ENCODE measurements at places on chromosomes 5 and 9.

GRCh38 chr5:148910216-148910615 is 83.8 kb downstream of the ADRB2 start:
- DNase-seq: no peak

DNA sequence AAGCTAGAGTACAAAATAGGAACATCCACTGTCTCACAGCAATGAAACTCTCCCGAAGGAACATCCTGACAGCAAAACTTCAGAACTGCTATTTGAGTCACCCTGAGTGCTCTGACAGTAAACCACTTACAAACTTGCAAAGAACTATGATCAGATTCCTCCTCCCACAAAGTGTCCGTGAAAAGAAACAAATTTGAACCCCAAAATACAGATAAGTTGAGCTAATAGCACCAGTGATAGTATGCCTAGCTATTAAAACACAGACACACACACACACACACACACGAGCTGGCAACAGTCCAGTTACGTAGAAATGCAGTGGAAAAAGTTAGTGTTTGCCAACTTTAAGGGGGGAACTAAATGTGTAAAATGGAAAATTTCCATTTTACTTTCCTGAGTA is 3.1 kb upstream of the GLIS3 start:
- no peak for DNase-seq

DNA sequence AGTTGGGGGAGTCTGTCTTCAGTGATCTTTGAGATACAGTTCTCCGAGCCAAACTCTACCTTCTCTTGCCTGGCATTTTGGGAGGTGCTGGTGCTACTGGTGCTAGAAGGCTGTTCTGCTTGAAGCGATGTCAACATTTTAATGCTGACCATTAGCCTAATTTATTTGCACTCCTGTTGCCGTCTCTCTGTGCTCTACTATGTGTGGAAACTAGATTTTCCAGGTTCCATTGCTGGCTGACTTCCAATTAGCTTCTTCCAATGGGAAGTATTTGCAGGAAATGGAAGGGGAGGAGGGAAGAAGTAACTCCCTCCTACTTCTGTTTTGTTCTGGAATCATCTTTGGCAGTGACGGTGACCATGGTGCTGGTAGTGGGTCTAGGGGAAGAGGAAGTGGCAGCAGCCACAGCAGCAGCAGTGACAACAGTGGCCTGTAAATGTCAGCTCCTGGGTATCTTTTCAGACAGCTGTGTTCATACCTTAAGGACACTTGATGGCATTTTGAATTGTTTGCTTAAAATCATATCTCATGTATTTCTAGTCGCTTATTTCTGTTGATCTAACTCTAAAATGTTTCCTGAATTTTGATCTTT is 7.9 kb downstream of the TXNDC8 start:
- no peak for DNase-seq

DNA sequence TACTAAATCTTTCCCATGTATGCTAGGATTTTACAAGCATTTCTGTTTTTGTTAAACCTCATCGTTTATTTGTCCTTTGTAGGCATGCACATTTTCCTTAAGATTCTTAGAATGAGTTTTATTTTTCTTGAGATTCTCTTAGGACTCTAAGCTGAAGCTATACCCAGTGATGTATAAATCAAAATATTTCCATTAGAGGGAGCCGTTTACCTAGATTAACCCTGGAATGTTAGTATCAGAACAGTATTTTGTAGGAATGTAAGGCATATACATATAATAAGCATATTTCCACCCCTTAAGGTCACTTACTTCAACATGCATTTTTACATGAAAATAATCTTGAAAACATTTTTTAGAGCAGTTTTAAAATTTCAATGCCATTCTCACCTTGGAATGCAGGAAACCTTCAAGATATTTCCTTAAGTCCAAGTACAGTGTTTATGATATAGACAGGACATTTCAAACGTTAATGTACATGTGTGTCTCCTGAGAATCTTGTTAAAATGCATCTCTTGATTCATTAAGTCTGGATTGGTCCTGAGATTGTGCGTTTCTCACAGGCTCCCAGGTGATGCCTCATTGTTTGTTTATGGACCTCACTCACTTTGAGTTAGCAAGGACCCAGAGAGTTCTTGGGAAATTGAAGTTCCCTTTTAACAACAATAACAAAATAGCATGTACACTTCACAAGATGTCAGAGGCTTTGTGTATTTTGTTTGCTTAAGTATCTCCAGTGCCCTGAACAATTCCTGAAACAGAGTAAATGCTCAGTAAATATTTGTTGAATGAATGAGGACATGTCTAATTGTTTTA is 34.9 kb upstream of the FCHO2 start:
- DNase-seq: no peak

DNA sequence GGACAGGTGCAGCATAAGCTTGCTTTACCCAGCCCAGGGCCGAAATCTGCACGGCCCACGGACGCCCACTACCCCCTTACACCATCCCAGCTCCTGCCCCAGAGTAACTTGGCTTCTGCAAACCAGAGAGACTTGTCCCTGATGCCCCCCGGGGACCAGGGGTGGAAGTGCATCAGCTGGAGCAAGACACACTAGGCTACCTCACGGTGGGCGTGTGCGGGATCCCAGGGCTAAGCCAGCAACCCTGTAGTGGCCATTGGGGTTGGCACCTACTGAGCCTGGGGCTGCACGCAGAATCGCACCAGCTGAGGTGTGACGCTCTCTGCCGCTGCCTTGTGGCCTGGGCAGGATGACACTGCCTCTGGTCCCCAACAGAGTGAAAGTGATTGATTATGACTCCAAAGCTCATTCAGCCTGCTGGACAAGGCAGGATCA is 6.1 kb upstream of the ZNF79 start:
- peak; percentile 19 for DNase-seq

DNA sequence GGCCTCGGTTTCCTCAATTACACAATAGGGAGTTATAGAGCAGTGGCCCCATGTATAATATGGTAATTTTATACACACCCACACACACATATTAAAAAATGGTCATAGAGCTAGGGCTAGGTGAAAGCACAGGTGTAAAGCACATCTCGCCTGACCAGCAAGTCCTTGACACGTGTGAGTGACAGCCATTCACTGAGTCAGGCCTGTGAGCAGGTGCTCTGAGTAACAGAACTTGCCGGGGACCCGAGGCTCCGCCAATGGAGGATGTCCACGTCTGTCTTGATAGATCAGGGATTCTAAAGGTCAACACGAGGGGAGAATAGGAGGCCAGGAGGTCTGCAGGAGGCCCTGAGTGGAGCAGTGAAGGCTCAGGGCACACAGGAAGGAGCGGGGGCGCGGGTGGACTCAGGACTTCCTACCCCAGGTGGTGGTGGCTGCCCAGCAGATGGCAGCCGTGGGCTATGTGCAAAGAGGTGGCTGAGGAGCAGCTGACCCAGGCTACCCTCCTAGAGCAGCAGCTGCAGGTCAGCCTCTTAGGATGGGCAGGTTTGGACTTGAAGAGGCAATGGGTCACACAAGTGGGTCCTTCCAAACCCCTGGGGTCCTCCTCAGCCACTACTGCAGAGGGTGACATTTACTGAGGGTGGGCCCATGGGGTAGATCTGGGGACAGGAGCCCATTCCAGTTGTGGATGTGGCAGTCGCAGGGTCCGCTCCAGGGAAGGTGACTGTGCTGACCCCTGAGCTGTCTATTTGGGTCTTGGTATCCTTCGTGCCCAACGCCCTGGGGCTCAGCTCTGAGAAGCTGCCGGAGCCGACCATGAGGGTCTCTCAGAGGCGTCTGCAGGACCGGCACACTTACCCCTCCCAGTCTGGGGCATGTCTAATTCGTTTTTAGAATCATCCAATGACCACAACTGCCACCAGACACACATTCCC is 45.9 kb downstream of the PRRT1B start:
- DNase-seq: peak; percentile 63

DNA sequence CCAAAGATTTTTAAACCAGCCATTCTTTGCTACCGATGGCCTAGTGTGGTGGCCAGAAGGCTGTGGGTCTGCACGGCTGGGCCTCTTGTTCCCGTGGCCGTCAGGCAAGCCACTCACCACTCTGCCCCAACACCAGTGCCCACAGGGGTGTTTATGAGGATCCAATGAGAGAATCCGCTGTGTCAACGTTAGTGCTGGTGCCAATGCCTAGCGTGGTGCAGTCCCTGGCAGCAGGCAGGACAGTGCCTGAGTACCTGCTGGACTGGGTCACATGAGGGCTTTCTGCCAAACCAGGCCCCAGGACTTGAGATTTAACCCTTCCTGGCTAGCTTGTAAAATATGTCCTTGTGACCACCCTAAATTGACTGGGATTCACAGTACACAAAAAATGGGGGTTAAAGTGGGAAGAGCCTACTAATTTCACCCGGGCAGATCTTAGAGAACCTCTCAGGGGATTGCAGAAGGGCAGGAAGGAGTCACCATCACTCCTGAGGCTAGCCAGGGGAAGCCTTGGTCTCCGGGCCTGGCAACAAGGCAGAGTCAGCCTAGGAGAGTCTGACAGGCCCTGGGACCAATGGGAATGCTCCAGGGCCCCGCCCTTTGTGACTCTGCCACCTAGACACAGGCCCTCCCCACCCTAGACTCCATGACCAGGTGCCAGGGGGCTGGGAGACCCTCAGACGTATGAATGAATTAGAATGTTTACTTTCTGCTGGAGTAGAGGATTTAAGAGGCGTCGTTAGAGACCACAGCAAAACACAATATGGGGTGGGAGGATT is 63.2 kb upstream of the FSTL4 start:
- DNase-seq: no peak

GRCh38 chr9:93910598-93910997 is 44.6 kb downstream of the BARX1 start:
- no peak for DNase-seq

DNA sequence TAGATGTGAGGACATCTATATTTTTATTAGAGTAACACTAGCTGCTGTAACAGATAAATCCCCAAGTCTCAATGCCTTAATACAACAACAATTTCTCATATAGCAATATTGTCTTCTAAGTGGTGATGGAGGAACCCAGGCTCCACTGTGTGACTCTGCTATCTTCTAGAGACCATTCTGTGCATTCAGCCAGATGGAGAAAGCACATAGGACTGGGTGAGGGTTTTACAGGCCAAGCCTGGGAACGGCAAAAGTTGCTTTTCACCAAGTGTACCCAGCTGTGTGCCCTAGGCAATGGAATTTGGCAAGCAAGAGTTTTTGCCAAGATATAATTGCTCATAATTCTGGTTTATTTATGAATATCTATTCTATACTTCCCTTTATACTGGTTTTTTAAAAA is 11.7 kb downstream of the RBM22 start:
- DNase-seq: no peak

GRCh38 chr5:116145416-116145815 is 60.6 kb downstream of the COMMD10 start:
- no peak for DNase-seq

DNA sequence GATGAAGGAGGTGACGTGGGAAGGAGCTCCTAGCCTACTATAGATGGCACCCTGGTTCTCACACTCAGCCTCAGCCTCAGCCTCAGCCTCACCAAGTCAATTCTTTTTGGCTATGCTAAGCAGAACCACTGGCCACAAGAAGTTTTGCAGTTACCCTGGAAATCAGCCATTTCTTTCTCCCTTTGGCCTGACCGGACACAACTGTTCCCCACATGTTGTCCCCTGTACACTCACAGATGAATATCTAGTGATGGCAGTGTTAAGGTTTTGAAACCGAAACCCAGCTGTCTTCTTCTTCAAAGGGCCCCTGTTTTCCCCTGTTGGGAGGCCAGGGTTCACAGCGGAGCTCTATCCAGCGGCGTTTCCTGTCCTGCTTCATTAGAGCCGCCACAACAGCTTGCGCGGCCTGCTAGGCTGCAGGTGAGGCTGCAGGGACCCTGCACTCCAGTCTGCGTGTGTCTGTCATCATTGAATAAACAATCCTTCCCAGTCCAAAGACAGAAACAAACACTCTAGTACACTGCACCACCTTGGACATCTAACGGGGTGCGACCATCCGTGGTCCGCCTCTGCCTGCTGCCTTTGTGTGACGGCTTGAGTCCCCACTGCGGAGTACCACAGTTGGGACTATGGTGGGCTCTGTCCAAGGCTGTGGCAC is 250.5 kb downstream of the DENND1A start:
- no peak for DNase-seq

- DNase-seq: no peak
Measured at GRCh38 chr9:126791406-126792230, 13.2 kb upstream of the ZBTB43 start.

DNA sequence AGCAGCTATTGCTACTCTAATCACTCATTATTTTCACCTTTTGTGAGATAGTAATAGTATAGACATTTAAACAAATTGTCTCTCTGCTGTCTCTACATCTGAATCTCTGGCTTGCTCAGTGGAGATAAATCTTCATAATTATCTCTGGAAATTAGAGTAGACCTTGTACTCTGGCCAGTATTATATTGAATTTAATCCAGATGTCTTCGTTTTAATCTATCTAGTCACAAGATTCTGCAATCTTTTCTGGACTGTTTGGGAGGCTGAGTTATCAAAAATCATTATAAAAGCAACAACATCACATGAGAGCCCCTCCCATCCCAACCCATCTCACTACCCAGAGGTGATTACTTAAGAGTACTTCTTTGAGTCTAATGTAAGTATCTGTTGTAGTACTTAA is 19.0 kb downstream of the ARHGAP26 start:
- no peak for DNase-seq

- no peak for DNase-seq
Measured at GRCh38 chr9:135076143-135076875, 11.2 kb upstream of the OLFM1 start.

DNA sequence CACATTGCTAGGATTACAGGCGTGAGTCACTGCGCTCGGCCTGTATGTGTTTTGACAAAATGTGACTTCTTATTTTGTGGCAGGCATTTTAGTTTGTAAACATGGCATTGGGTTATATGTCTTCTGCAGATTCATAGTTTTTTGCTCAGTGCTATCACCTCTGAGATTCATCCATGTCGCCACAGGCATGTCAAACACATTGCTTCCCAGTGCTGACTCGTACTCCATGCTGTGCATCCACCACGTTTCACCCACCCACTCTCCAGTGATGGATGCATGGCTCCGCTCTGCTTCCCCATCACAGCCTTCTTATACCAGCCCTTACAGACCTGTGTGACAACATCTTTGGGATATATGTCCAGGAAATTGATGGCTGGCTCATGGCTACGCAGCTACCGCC is 158.8 kb downstream of the GAS1 start:
- no peak for DNase-seq

DNA sequence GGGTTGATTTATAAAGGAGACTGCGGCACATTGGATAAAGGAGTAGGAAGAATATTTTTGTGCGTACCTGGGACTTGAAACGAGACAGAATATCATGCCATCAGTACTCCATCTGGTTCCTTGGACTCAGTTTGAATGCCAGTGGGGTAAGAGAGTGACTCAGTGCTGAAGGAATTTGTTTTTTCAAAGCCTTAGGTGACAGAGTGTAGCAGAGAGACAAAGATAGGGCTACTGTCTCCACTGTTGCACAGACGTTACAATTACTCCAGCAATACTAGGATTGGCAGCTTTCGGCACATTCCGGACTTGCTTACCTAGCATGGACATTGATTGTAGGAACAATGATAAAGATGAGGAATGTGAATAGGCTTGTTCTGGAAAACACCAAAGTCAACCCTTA is 250.7 kb downstream of the KCTD16 start:
- DNase-seq: no peak

GRCh38 chr5:172276214-172276613 is 7.3 kb downstream of the UBTD2 start:
- no peak for DNase-seq
